ENCODE measurements at places on chromosomes 2 and 18.

DNA sequence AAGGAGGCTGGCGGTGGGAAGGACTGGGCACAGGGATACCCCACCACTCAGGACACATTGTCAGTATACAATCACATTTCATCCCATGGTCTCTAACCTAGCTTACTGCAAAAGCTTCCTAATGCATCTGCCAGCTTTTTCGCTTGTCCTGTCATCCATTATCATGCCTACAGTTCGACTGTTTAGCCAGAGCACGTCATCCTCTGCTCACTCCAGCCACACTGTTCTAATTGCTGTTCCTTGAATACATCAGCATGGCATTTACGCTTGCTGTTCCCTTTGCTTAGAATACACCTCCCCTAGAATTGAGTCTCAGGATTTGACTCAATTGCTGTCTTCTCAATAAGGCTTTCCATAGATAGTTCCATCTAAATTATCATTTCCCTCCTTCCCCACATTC lies 166.3 kb downstream of the CCDC148 start:
- DNase-seq = no peak

DNA sequence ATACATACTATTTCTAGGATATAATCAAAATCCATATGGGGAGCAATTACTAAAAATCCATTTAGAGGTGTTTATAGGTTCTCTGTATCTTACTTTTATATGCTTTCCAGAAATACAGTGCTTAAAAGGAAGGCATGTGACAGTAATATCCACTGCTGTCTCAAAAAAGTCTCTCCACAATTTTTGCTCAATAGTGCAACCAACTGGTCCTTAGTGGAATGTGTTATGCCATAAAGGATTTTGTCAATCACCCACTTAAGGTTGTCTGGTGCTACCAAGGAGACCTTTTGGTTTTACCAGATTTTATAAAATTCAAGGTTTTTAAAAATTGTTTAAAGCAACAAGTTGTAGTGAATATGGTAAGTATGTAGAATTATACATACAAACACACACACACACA lies 328.5 kb upstream of the DSEL start:
- DNase-seq = no peak

GRCh38 chr18:51946946-51947345 lies 393.1 kb upstream of the DCC start:
- no peak for DNase-seq

DNA sequence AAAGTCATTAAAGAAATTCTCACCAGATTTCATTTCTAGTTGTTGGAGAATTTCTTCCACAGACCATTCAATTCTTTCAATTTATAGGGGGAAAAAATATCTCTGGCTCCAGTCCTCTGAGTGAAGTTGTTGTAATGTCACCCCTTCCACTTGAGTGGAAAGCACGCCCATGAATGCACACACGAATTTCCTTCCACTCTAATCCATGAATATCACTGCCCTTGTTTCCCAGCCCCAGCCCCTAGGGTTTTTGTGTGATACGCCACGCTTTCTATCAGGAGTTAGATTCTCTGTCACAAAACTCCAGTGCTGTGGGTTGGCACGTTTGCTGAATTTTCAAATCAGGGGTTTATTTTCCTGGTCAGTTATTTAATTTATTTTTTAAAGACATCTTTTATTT lies 38.1 kb downstream of the CDCA7 start:
- DNase-seq = no peak

GRCh38 chr2:201882353-201883090 lies 76.2 kb downstream of the CDK15 start:
- peak; percentile 62 for DNase-seq

- no peak for DNase-seq
These were observed 93.0 kb upstream of the SLC39A10 start for GRCh38 chr2:195563857-195564512.

DNA sequence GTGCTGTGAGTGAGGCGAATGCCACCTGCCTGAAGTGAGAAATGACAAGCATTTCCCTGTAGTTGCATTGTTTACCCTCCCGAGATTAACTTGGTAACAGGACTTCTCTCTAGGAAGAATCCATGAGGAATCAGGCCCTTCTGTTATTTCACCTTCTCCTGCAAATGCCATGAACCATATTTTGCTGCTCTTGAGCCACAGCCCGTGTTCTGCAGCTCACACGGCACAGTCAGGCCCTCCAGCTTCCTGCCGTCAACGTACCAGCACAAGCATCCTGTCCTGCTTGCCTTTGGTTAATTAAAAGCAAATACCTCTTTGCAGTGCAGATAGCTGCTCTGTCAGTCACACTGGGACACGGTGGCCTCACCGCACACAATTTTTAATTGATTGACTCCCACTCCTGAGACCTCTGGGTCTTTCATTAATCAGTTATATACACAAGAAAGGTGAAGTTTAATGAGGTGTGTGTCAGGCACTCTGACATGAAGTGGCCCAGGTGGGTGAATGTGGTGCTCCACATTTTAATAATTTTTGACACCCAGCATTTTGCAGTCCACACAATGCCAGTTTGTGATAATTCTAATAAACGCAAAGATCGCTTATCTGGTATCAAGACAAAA lies 95.3 kb upstream of the ASB18 start:
- DNase-seq = peak; percentile 74

GRCh38 chr2:141728142-141728541 lies 402.7 kb downstream of the LRP1B start:
- peak; percentile 13 for DNase-seq

- no peak for DNase-seq
These were observed 92.6 kb downstream of the CDH19 start for GRCh38 chr18:66511289-66511688.

- DNase-seq = no peak
These were observed 7.9 kb upstream of the RUFY4 start for GRCh38 chr2:218060950-218061660.

- no peak for DNase-seq
These were observed 9.1 kb downstream of the SCLY start for GRCh38 chr2:238069877-238070276.

DNA sequence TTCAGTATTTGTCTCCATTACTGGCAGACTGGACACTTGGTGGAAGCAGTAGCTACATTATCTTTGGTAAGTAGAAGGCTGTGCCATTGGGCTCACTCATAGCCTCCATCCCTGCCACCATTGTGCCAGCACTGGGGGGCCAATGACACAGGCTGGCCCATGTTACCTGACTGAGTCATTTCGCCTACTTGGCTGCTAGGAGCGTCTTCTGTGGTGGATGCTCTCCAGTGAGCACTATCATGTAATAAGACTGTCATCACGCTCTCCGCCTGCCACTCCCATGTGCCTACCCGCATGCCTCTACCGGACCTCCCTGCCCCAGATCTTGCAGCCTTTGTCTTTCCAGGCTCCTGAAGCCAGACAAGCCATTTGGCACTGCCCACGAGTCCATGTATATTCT lies 56.2 kb downstream of the LONRF2 start:
- DNase-seq = no peak

- DNase-seq = no peak
These were observed 85.4 kb upstream of the LINC00305 start for GRCh38 chr18:64234321-64234720.

DNA sequence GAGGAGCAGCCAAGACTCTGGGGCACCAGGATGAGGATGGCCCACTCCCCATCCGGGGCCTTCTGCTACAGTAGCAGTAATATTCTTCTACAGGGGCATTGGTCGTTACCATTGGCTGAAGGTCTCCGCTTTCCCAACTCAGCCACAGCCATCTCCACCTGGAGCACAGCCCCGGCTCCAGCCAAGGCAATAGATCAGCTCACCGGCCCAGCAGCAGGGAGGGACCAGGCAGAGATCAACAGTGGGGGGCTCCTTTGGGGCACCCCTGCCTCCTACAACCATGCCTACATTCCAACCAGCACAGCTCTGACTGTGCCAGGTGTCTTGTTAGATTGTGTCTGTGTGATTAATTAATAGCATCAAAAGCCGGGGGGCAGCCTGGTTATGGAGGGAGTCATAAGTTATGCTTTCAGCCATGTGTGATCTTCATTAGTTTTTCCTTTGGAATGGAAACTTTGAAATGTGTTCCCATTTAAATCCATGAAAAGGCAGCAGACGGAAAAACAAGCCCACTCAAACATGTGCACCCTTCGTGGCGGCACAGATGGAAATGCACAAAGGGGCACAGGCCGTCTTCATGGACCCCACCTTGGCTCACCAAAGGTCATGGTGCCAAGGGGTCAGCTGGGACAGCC lies 68.6 kb upstream of the BZW1 start:
- no peak for DNase-seq

DNA sequence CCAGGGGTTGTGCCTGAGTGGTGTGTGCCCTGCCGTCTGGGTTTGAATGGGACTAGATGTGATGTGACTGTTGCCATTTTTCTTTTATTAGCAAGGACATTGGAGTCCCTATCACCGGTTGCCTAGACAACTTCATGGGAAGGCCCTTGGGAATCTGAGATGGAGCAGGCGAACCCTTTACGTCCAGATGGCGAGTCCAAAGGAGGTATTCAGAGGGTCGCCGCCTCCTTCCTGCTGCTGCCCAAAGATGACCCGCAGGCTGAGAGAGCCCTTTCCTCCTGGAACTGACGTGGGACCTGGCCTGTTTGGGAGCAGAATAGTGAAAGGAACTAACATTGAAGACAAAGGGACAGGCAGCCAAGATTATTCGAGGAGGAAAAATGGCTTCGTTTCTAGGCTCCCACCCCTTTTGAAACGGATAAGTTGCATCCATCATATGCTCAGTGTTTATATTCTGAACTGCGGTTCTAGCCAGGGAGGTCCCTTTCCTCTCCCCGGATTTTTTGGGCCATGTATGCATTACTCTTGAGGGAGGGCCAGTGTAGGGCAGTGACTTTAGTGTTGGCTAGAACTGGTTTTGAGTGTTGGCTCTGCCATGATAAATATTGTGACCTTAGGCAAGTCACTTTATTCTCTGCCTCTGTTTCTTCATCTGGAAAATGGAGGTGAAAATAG lies 673 bp downstream of the CENPO start:
- peak; percentile 82 for DNase-seq

GRCh38 chr18:63971320-63972001 lies 1.6 kb downstream of the SERPINB8 start:
- DNase-seq = peak; percentile 28

DNA sequence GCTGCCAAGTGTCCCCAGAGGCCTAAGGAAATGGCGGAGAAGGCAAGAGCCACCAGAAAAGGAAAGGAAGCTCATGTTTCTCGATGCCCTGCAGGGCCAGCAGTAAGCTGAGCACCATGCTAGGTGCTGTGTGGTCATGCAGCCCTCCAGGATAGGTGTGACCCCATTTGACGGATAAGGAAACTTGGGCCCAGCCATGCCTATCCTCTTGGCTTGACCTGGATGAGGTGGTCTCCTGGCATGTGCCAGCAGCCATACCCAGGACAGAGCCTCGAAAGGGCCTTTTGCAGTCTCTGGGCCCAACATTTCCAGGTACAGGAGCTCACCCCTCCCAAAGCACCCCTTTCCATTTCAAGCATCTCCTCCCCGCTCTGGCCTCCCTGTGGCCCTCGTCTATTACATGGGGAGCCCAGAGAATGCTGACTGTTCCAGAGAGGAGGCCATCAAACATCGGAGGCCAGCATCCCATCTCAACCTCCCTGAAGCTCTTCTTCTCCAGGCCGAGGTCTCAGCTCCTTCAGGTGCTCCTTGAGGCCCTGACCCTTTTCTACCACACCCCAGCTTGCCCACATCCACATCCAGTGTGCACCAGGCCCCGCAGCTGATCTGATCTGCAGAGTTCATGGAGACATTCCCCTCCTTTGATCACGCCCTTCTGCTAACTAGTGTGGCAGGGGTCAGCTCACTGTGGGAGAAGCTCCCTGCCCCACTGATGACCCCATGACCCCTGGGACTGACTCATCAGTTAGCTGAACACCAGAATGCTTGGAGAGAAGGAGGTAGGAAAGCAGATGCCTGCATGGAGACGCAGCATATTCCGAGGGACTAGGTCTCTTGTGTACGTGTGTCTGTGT lies 208.4 kb downstream of the TNS1 start:
- DNase-seq = no peak

GRCh38 chr2:122528958-122529705 lies 773.7 kb downstream of the TSN start:
- DNase-seq = no peak

- no peak for DNase-seq
These were observed 3.4 kb downstream of the CASP8 start for GRCh38 chr2:201263779-201264178.

DNA sequence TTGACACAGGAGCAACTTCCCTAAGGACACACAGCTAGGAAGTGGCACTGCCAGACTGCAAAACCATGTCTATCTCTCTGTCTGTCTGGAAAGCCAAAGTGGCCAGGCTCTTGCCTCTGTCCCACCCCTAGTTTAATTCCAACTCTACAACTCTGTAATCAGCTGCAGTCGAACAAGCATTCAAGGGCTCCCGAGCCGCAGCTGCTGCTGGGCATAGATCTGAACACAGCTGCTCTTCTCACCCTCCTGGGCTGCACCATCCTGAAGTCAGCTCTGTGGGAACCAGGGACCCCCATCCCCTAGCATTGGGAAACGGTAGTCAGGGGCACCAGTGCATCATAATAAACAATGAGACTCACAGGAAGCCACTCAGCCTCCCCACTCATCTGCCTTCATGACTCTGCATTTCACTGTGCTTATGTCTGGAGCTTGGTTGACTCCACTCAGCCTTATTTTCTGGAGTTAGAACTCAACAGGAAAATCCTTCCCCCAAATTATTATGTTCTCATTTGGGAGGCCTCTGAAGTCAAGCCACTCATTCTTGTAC lies 44.4 kb upstream of the TMEM163 start:
- DNase-seq = no peak

GRCh38 chr2:172095146-172095904 lies 7.4 kb downstream of the DLX2 start:
- DNase-seq = peak; percentile 91

- DNase-seq = no peak
These were observed 208.6 kb upstream of the HAAO start for GRCh38 chr2:43001055-43001378.

DNA sequence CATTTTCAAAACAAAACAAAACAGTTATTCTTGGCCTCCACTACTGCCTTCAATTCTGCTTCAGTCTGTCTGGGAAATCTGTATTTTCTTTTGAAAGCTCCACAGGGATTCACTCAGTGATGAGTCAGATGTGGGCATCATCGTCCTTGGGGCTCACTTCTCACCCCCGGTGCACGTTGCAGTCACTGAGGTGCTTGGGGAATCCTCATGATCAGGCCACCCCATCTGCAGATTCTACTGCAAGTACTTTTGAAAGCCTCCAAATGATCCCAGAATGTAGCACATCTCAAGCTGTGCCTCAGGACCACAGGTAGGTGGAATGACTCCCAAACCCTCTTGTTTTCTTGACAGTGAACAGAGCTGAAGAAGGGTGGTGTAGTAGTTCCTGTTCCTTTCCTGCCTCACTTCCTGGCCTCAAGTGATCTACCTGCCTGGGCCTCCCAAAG lies 34.3 kb downstream of the LPIN2 start:
- no peak for DNase-seq

GRCh38 chr2:32732120-32732519 lies 104.3 kb downstream of the TTC27 start:
- DNase-seq = no peak

- peak; percentile 38 for DNase-seq
These were observed 3.4 kb downstream of the B4GALT6 start for GRCh38 chr18:31680831-31681568.

- DNase-seq = no peak
These were observed 88.4 kb downstream of the EHD3 start for GRCh38 chr2:31322371-31322770.
